Stimulated activated CD8-positive, alpha-beta memory T cell treated with anti-CD3 and anti-CD28 coated beads, Interleukin-15, amount 100 ng/mL, for 48 hours (primary cell): ENCODE measurements at places on chromosomes 13 and 19.
A peak's percentile ranks its signal among the peaks of the same experiment; 100 is the strongest.

- DNase-seq, result no peak
Measured at GRCh38 chr19:29139227-29139626, 73.7 kb downstream of the UQCRFS1 start.

DNA sequence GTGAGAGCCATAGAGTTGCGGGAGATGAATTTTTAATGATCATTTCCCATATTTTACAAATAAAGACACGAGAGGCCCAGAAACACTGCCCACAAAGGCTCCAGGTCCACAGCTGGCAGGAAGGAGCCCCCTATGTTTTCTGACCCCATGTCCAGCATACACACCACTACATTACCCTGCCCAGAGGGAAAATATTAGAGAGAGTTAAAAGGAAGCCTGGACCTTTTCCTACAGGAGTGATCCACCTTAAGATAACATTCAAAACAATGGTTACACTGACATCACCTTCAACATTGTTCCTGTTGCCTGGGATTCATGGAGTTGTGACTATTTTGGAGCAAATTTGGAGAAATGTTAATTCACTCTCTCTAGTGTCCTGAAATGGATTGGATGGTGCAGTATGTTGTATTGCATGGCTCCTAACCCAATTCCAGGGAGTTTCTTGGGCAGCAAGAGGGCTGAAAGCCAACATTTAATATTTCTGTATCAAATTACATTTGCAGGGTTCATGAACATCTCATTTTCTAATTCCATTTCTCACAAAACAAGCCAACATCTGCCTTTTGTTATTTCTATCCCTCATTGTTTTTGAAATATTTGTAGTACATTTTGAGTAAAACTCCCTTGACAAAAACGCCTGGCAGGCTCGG lies 172.5 kb downstream of the DLEU7 start:
- DNase-seq, result no peak

- no peak for DNase-seq
Measured at GRCh38 chr13:26528527-26528926, 29.0 kb upstream of the WASF3 start.

- no peak for DNase-seq
Measured at GRCh38 chr19:33437393-33437820, 63.9 kb downstream of the CEBPG start.

GRCh38 chr13:19766591-19766990 lies 16.2 kb downstream of the PSPC1 start:
- no peak for DNase-seq

GRCh38 chr19:7000333-7000732 lies 20.9 kb downstream of the MBD3L2B start:
- DNase-seq, result no peak

DNA sequence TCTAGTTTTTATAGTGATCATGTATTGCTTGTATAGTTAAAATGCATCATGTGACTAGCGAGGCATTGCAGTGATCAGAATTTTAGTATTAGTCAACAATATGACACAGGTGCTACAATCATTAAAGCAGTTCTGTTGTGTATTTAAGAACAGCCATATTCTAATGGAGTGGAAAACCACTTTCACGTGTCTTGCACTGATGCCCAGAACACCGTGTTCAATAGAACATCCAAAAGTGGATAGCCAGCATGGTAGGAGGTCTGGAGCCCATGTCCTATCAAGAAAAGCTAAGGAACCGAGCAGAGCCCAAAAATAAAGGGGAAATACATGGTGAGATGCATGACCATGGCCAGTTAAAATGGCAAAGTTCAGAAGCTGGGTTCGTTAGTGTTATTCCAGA lies 55.1 kb downstream of the FGF14 start:
- no peak for DNase-seq

DNA sequence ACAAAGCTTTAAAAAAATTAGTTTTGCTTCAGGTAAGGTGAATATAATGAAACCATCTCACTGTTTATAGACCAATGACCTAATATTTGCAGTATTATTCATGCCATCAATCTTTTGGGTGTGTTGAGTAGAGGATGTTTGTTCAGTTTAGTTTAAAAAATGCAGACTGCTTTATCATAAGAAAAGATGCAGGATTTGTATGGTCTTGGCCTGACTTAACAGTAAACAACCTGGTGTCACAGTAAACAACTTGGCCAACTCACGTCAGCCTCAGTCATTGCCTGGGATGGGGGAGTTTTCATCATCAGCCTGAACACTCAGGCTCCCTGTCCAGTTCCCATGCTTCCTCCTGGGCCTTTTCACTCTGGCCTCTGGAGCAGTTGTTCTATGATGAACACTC lies 55.1 kb downstream of the LMO7 start:
- DNase-seq, result no peak

DNA sequence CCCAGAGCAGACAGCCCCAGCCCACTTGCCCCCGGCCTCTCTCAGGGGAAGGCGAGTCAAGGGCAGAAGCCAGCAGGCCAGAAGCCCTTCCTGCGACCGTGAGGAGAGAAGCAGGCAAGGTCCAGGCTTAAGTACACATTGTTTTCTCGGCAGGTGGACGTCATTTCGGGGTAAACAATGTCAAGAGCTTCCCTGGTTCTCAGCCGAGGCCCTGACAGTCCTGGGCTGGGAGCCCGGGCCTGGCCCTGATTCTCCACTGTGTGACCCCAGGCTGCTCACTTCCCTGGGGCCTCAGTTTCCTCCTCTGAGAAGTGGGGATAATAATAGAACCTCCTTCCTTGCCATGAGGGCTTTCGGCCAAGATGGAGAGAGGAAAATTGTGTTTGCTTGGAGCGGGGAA lies 19.4 kb downstream of the PLVAP start:
- no peak for DNase-seq

GRCh38 chr19:17334414-17335409 lies at the start of gene ANO8:
Gene ANO8, minus strand, starts transcription at chr19:17334855. Its CDS starts 185 bp downstream, at chr19:17334670.
- DNase-seq, result peak; percentile 90

DNA sequence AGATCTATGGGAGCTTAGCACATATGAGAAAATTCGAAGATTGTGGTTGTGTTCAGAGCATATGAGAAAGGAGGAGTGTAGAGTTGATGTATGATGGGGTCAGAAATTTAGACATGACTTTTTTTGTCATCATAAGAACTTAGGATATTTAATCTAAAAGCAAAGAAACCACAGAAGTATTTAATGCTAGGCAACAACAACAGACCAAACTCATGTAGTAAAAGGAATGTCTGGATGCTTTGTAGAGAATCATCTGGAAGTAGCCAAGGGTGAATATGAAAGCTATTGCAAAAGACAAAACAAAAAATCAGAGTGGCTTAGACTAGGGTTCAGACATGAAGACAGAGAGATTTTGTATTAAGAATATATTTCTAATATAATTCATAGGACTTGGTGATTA lies 190.3 kb downstream of the SLITRK1 start:
- DNase-seq, result no peak

- DNase-seq, result no peak
Measured at GRCh38 chr19:16527971-16528521, 14.2 kb downstream of the CHERP start.

DNA sequence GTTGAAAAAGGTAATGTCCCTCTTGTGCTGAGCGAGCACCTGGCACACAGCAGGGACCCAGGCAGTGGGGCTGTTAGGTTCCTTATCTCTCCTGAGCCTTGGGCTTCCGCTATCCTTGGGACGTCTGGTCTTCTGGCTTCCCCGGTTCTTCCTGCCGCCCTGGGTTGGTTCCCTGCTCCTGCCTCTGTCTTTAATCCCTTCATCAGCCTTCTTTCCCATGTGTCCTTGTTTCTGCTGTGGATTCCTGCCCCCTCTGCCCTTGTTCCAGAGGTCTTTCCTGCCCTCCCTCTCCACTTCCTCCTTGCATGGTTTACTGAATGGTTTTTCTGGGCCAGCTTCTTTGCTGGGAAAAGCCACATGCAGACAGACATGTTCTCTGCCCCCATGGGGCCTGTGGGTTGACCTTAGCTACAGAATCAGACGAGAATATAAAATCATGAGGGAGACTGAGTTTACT lies 2.6 kb downstream of the EPN1 start:
- no peak for DNase-seq

GRCh38 chr13:111145506-111145905 lies 30.4 kb downstream of the ARHGEF7 start:
- no peak for DNase-seq

DNA sequence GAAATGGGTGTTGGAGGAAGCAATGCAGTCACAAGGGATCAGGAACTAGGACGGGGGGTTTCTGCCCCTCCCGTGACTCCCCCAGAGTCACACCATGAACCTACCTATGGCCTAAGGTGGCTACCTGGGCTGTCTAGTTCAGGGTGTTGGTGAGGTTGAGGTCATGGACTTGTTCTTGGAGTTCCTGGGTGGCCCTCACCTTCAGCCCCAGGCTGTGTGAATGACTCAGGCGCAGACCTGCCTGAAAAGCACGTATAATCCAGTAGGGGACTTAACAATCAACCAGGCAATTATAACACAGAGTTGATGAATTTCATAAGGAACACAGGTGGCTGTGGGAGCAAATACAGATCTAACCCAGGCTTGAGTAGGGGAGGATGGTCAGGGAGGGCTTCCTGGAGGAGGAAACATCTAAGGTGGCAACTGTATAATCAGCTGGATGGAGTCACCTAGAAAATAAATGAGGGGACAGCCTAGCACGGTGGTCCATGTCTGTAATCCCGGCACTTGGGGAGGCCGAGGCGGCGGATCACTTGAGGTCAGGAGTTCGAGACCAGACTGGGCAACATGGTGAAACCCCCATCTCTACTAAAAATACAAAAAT lies 25.6 kb upstream of the ADGRE1 start:
- no peak for DNase-seq

GRCh38 chr13:20411638-20412342 lies 113.9 kb downstream of the CRYL1 start:
- DNase-seq, result peak; percentile 25

DNA sequence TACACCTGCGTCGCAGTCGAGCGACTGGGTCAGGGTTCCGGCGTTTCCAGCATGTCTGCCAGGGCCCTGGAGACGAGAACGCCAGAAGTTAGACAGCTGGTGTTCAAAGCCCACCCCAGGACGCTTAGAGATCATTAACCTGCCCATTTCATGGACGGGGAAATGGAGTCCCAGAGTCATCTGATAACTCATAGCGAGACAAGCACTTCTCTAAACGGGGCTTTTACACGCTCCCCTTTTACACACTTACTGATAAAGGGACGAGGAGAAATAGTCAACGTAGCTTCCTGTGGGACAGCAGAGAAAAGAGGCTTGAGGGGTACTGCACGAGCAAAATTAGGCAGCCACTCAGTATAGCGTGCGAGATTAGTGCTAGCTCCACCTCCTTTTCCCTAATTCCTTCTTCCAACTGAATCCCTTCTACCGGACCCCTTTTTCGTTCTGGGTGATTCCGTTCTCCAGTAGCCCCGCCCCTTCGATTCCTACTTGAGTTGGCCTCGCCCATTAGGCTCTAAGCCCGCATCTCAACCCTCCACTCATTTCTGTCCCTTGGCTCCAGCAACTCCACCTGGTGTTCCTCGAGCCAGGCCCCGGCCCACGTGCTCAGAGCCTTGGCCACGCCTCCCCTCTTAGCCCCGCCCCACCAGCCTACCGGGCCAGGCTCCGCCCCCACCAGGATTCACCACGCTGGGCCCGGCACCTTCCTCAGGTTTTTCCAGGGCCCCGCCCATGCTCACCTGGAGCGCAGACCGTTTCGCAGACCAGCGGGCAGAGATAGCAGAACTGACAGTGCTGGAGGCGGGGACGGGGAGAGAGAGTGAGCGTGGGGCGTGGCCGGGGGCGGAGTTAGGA lies 3.7 kb downstream of the HRC start:
- DNase-seq, result no peak

DNA sequence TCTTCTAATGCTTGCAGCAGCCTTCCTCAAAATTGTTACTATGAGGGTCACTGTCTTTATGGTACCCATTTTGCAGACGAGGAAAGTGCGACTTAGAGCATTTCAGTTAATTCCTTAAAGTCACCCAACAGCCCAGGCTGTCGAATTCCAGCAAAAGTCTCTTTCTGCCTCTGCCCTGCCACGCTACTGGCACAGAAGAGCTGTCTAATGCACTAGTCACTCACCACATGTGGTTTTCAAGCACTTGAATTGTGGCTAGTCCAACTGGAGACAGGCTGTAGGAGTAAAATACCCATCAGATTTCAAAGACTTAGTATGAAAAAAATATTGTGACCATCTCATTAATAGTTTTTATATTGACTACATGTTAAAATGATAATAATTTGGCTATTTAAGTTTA lies 1.7 kb downstream of the FPR1 start:
- no peak for DNase-seq

- no peak for DNase-seq
Measured at GRCh38 chr19:33387351-33388230, 14.1 kb downstream of the CEBPG start.

DNA sequence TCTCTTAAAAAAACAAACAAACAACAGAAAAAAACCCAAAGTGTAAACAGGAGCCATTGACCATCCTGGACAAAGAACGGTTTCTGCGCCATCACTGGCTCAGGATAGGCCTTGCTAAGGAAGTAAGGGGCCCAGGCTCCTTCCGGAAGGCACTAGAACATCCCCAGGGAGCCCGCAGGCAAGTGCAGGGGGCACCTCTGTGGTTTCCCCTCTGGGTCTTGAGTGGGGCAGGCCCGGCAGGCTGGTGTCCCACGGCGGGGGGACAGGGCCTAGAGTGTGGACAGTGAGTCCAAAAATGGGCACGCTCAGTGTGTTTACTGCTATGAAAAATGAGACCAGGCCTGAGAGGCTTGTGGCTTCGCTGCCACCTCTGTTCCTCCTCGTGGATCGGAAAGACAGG lies 14.8 kb upstream of the RANBP3 start:
- DNase-seq, result no peak

DNA sequence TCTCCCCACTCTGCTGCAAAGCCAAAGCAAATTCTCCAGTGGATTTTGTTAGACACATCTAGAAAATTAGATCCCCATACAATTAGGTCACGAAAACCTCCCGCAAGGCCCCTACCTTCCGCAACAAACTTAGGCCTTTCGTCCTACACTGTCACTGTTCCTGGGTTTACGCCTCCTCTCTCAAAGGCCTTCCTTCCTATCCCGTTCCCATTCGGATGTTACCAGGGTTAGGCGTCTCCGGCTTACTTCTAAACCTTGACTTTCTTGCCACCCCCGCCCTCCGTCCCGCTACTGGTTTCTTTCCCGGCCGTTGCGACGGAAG lies 754 bp downstream of the RNF6 start:
- no peak for DNase-seq

- DNase-seq, result no peak
Measured at GRCh38 chr19:14015524-14016035, 9.5 kb upstream of the RFX1 start.

- DNase-seq, result no peak
Measured at GRCh38 chr13:27043013-27043412, 128.6 kb downstream of the USP12 start.
